ENCODE measurements at places on chromosomes 5 and 9.

- DNase-seq = no peak
These were observed 227.4 kb downstream of the NR3C1 start for GRCh38 chr5:143176048-143176447.

GRCh38 chr9:2209400-2209799, 194.3 kb downstream of the SMARCA2 start:
- DNase-seq = no peak

- DNase-seq = peak; percentile 99
These were observed at the start of gene CD14 for GRCh38 chr5:140633021-140633471. Gene CD14 (minus strand): TSS chr5:140633175. CDS start chr5:140633071, 104 bp downstream.

DNA sequence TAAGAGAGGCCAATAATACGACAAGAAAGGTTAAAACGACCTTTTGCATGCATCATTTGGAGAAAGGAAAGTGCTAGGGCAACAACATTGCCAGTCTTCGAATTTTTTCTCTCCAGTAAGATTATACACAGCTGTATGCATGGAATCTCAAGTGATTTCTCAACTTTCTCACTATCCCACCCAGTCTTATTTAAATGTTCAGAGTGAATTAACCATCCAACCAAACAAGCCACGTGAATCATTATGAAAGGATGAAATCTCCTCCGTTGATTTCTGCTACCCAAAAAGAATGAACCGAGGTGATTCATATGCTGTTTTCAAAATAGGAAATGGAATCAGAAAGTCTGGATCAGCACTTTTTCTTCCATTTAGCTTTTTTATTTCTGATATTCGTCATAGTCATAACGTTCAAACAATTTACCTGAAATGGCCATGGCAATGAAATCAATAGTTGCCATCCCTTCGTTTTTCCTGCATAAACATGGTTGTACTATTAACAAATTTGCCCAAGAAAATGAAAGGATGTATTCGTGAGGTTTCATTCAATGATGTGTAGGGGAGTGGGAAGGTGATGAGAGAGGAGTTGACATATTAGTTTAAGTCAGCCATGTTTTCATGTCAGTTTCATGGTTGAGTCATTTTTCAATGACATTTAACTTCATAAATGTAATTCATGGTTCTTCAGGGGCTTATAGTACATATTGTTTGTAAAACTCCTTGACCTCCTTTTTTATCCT, 170.9 kb upstream of the WWC1 start:
- no peak for DNase-seq

DNA sequence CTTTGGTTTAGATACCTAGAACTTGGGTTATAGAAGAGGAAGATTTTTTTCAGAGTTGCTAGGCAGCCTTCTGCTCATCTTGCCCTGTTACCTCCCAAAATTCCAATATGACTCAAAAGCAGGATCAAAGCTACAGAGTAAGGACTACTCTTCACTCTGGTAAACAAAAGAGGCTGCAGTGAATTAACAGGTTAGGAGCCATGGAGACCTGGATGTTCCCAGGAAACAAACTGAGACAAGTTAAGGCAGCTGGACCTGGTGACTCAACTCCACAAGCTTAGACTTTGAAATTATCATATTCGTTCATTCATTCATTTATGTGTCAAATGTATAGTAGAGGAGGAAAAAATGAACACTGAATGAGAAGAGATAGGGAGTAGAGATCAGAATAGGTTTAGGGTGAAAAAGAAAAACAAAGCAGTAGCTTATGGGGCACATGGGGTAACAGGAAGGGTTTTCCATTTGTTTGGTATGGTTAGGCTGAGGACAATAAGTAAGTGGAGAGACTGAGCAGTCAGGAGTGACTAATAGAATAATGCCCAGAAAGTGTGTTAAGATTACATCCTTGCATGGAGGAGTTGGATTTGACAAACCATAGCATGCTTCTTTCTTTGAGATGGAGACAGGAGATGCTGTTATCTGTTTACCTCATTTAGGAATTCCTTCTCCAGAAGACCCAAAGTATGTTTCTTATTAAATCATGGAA, 464.0 kb upstream of the ZNF608 start:
- DNase-seq = peak; percentile 34

DNA sequence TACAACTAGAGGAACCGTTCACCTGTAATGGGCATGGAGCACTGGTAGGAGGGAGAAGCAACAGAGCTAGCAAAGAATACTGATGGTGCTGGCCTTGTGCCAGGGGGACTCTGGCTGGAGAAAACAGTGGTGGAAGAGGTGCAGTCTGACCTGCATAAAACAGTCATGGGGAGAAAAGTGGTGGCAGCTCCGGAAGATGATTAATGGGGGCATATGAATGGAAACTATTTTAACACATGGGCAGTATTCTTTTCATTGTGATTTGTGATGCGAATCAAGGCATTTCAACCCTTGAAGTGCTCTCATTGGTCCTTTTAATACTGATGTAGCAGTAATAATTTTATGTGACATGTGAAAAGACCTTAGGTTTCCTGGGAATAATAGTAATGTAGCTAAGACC, 219.6 kb downstream of the ADAMTS6 start:
- peak; percentile 18 for DNase-seq

DNA sequence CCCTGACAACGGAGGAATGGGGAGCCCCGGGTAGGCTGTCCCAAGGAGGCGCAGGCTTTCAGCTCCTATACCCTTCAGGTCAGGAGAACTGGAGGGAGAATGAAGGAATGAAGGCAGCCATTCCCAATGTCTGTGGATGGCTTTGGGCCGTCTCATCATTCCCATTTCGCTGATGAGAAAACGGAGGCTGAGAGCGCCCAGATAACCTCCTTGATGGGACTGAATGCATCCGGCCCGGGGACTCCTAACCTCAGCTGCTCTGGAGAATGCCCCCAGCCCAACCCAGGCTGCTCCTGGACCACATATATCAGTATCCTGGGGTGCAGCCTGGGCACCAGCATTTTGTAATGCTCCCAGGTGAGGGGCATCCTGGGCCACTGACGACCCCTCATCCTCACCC, 52.6 kb upstream of the RNU6ATAC start:
- DNase-seq = no peak

DNA sequence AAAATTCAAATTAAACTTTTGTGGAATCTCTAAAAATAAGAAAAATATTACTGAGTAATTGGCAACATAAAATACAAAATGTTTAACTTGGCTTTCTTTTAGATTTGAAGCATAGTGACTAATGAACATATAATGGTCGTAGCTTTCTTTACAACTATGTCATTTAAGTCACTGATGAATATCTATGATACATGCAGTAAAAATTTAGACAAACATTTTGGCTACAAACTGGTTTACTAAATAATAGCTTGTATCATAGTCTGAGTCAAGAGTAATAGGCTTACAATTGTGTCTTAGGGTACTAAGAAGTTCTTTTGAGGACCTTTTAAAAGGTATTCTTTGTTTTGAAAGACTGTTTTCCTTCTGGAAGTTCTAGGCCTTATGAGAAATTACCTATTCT, 2.0 kb upstream of the APC start:
- no peak for DNase-seq

- DNase-seq = peak; percentile 64
These were observed 16.2 kb downstream of the PGGT1B start for GRCh38 chr5:115246361-115246991.

DNA sequence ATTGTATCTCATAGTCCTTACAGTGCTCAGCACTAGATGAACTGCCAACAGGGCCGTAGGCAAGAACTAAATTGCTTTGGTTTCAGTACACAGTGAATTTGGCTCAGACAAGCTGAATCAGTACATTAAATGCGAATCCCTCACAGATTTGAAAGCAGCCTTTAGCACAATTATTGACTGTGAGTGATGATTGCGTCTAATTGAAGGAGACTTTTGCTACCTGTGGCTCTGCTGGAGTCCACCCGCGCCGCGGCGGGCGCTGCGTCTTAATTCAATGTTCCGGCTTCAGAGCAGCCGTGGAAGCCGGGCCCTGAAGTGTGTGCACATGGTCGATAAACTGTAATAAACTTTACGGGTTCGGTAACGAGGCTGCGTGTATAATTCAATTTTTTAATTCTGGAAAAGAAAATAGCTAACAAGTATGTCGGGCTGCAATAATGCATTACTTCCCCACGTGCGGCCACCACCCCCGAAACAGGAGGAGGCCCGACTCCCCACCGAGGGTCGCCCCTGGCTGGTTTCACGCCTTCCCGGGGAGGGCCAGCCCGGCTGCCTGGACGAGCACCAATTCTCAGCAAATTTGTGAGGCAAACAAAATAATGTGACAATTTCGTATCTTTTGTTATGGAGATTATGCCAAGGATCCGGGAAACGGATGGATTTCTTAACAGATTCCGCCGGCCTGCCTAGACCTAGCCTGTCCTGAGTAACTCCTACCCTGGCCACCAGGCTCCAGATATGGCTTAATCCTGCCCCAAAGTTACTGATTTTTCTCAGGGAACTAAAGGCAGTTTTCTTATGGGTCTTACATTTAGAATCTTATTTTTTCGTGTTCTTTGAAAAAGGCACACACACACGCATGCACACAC, 269.4 kb upstream of the IRX1 start:
- DNase-seq = no peak

DNA sequence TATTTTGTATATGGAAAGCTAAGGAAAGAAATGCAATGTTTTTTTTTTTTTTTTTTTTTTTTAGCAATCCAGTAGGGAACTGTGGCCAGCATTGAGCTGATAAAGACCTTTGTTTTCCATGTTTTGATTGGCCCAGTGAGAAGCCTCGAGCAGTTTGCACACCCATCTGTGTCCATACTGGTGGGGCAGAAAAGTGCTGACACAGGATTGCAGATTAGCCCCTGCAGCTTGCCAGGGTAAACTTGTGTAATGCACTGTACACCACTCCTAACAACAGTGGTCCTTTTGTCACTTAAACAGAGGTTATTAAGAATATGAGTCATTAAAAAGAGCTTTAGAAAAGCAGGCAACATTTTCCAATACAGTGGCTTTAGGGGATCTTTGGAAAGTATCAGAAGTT, 132.8 kb upstream of the CDKN2B start:
- no peak for DNase-seq

GRCh38 chr5:5738797-5739489, 316.5 kb downstream of the ICE1 start:
- DNase-seq = no peak

DNA sequence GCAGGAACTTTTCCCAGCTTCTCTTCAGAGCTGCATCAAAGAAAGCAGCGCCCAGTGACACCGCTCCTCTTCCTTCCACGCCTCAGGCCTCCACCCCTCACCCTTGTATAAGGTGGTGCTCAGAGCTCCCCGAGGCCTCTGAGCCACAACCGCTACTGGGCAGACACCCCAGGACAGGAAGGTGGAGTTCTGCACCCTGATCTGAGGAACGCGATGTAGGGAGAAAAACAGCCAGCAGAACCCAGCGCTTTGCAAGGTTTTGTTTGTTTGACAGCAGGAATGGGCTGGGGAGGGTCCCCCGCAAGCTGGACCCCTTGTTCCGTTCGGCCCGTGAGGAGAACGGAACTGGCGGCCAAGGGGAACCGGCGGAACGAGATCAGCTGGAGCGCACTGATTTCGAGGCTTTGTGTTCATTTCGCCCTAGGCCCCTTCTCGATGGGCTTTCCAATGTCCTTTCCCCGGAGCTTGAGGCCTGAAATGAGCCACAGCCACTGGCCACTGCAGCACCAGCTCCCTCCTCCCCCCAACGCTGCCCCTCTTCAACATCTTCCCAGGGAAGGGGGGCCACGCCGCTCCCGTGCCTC, 4.1 kb downstream of the EDF1 start:
- DNase-seq = no peak

DNA sequence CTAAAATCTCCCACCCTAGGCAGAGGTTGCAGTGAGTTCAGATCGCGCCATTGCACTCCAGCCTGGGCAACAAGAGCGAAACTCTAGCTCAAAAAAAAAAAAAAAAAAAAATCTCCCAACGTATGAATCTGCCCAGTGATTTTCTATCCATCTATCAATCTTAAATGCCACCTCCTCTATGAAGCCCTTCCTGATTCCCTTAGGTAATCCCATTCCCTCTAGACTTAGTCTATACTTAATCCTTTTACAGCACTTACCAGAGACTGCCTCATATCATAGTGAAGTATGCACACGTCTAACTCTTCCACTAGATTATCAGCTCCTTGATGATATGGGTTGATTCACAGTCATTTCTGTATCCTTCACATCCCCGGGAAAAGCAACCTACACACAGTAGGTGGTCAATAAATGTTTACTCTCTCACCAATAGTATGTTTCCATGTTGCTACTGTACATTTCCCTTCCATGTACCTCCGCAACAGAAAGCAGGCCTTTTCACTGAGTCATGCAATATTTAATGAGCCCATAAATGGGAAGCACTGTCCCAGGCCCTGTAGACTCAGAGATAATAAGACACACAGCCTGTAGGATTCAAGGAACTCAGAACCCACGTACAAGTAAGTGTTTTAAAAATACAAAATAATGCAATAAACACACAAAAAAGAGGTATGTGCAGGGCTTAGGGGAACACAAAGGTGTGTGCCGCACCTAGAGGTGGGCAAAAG, 1.2 kb downstream of the DROSHA start:
- DNase-seq = peak; percentile 9

GRCh38 chr5:113156271-113156877, 179.8 kb downstream of the DCP2 start:
- no peak for DNase-seq

- DNase-seq = no peak
These were observed 35.8 kb upstream of the NFIB start for GRCh38 chr9:14349447-14350348.

DNA sequence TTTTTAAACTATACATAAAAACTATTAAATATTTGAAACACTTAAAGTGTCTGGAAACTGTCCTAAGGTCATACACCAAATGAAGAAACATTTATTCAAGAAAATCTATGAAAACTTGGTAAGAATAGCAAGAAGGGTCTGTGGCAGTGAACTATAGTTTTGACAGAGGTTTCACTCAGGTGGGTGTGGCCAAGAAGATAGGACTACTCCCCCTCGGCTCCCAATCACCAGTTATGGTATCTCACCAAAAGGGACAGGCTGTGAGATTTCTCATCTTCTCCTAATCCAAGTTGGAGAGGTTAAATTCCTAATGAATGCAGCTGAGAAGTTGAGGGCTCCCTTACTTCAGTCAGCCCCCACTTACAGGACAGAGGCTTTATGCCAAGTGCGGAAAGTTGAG, 2.9 kb downstream of the ARSK start:
- DNase-seq = no peak

DNA sequence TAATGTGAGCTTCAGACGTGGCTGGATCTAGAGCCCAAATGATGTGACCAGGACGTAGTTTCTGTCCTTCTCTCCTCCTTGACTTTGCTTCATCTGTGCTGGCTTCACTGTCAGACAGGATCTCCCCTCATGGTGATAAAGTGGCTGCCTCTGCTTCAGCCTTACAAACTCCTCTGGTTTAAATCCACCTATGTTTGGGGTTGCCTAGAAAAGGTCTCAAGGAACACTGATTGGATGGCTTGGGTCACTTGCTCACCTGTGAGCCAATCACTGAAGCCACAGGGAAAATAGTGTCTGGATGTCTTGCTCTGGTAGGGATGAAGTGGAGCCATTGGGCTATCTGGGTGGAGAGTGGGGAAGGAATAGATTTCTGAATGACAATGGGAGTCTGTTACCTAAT, 36.1 kb downstream of the FGF18 start:
- DNase-seq = no peak

- DNase-seq = peak; percentile 22
These were observed 308.1 kb downstream of the CTNND2 start for GRCh38 chr5:11596185-11596584.

- no peak for DNase-seq
These were observed 16.5 kb downstream of the MRPL36 start for GRCh38 chr5:1783216-1783554.

GRCh38 chr5:65125591-65126541, 355.9 kb downstream of the ADAMTS6 start:
- DNase-seq = no peak

GRCh38 chr9:89766991-89767390, 162.2 kb downstream of the GADD45G start:
- no peak for DNase-seq

- no peak for DNase-seq
These were observed 52.8 kb upstream of the LRRTM2 start for GRCh38 chr5:138927979-138928378.

Data from MCF 10A (cell line).